ENCODE measurements at places on chromosomes 2 and 18.

- DNase-seq = no peak
Measured at GRCh38 chr2:59584958-59585357, 968.5 kb downstream of the BCL11A start.

- DNase-seq = no peak
Measured at GRCh38 chr2:236972491-236973342, 113.0 kb upstream of the COPS8 start.

DNA sequence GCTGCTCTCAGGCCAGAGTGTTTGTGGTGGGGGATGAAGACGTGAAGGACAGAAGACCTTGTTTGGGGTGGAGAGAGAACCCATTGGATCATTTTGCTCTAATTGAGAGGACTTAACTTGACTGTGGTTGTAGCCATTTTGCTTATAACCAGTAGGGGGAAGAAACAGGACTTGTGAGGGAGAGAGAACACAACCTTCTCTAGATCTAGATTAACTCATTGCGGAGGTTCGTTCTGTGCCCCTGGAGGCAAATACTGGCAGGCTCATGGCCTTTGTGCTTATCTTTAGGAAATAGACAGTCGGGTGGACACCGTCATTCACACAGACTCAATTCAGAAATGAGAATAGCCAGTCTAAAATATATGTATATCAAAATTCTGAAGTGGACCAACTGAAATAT lies 147.0 kb upstream of the LHCGR start:
- no peak for DNase-seq

GRCh38 chr2:143460382-143460781 lies 331.2 kb downstream of the ARHGAP15 start:
- DNase-seq = no peak

DNA sequence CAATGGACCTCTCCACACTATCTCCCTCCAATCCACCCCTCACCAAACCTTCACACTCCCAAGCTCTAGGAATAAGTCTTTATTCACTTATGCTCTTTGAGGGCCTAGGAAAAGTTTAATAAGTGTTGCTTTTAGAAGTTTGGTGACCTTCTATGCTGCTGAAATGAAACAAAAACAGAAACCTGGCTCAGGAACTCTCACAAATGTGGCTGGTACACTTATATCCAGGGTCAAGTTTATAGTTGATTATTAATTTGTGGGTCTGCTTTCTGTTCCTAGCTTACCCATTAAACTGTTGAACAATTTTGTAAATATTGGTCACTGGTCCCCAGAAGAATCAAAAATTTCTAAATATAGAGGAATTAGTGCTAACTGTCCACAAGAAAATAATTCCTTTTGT lies 14.2 kb upstream of the ANKRD44 start:
- no peak for DNase-seq

GRCh38 chr2:217396165-217396564 lies 536.3 kb upstream of the TNP1 start:
- DNase-seq = no peak

Measured in hematopoietic multipotent progenitor cell treated with erythropoietin and hydrocortisone succinate and interleukin-3 and kit ligand, for 17 days (in vitro differentiated cells).